ENCODE measurements at places on chromosomes 2 and 18.

- no peak for DNase-seq
Measured at GRCh38 chr2:219477815-219478214, 20.9 kb upstream of the GMPPA start.

DNA sequence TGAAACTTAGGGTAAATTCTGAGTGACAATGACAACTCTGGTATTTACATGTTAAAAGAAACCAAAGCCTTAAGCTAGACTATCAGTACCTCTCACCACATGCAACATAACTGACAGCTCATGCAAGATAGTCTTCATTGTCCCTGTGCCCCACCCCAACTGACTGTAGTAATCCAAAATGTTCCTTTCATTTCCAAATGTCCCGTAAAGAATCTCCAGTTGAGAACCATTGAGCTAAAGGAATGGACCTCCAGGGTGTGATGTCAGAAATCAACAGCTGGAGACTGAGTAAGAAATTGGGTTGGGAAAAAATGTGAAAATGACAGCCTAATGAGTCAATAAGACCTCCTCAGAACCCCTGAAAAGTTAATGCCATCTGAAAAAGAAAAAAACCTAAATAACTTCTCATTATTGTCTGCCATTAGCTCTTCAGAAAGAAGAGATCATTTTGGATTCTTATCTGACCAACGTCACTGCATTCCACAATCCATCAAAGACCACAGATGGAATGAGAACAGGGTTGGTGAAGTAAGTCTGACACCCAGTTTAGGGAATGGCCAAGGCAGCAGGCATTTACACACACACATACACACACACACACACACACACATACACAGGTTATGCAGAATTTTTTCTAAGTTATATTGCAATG, 51.7 kb upstream of the ACVR2A start:
- DNase-seq: no peak

DNA sequence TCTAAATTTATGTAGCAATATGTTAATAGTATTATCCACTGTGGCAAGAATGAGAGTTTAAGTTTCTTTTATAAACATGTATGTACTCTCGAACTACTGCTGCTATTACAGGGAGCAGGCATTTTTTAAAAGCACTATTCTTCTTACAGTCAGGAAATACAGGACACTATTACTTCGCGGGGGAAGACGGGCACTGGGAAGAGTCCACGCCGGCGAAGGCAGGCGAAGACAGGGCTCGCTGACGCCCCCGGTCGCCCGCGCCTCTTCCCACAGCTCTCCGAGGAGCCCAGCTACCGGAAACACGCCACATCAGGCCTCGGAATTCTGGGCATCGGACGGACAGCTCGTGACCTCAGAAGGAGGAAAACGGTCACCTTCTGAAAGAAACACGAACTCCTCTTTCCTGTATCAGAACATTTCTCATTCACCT, 90.2 kb downstream of the FAM161A start:
- peak; percentile 94 for DNase-seq

- DNase-seq: no peak
Measured at GRCh38 chr2:105460048-105460732, 61.3 kb upstream of the FHL2 start.

- DNase-seq: no peak
Measured at GRCh38 chr2:138718405-138718804, 61.8 kb downstream of the NXPH2 start.

DNA sequence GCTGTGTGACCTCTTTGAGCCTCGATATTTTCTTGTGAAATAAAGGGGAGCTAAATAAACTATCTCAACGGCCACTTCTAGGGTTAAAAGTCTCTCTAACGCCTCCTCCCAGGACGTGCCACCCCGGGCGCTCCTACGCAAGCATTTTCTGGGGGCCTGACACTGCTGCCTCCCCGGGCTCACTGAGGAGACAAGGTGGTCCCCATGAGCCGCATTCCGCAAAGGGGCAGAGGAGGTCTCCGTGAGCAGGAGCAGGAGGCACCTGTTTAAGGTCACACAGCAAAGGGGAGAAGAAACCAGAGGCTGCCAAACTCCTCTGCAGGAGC, 913 bp upstream of the WNT10A start:
- DNase-seq: no peak

All from sigmoid colon (tissue), 7 donors.